ENCODE measurements at places on chromosomes 11 and 22.

DNA sequence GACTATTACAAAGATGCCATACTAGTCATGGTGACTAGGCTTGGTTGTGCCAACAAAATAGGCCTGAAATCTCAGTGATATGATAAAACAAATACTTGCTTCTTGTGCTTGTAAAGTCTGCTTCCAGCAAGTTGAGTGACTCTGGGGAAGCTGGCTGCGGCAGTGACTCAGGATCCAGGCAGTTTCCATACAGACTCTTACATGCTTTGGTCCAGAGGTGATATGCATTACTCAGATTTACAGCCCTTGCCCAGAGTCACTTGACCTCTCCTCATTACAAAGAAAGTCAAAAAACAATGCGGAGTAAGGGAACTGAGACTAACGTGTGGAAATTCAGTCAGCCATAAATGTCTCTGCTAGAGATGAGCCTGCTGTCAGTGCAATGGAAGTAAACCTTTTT is 387.5 kb downstream of the KCNA4 start:
- no peak for DNase-seq

GRCh38 chr11:4195909-4196308 is 101.3 kb downstream of the RRM1 start:
- no peak for DNase-seq

DNA sequence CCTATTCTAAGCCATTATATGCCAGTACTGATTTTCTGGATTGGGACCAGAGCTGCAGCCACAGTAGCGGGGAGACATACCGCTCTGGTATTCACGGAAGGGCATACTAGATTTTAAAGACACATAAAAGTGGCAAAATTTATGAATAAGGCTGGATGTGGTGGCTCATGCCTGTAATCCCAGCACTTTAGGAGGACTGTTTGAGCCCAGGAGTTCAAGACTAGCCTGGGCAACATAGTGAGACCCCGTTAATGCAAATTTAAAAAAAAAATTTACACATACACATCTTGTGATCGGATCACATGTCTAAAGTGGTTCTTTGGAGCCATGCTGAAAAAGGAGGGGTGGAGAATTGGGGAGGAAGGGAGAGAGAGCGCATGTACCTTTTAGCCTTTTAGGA is 9.0 kb downstream of the RPL27A start:
- no peak for DNase-seq

- DNase-seq: no peak
Observed at GRCh38 chr22:26939466-26939865, 282.1 kb downstream of the MIAT start.

DNA sequence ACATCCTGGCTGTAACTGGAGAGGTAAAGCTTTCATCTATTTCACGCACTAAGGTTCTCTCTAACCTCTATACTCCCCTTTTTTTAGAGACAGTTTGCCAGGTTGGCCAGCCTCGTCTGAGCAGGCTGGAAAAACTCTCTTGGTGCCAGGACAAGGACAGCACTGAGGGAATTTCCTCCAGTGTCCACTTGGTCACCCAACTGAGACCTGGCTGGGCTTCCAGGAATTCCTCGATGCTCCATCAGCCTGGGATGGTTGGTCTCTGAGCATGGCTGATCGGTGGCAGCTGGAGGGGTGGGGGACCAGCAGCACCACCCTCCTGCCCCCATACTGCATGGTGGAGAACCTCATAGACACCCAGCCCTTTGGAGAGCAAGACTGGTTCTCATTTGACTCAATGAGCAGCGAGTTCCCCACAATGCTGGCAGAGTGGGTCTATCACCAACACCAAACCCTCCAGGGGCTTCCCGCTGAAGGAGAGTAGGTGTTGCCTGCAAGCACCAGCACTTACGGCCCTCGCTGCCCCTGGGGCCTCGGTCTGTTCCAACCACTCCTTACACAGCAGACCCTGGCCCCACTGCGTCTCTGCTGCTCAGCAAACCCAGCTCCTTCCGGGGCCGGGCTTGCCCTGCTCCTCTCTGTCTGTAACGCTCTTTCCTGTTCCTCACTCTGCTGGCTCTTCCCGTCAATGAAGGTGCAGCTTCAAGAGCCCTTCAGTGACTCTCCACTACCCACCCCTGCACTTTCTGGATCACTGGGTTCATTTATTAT is 122.2 kb downstream of the ST3GAL4 start:
- no peak for DNase-seq

GRCh38 chr11:61844909-61845565 is 16.9 kb downstream of the FADS2 start:
- no peak for DNase-seq

GRCh38 chr22:44407171-44407986 is 90.7 kb downstream of the RTL6 start:
- DNase-seq: no peak

GRCh38 chr11:121928597-121929580 is 187.1 kb downstream of the BLID start:
- DNase-seq: no peak

GRCh38 chr11:78223320-78223954 is 34.7 kb downstream of the USP35 start:
- DNase-seq: no peak

DNA sequence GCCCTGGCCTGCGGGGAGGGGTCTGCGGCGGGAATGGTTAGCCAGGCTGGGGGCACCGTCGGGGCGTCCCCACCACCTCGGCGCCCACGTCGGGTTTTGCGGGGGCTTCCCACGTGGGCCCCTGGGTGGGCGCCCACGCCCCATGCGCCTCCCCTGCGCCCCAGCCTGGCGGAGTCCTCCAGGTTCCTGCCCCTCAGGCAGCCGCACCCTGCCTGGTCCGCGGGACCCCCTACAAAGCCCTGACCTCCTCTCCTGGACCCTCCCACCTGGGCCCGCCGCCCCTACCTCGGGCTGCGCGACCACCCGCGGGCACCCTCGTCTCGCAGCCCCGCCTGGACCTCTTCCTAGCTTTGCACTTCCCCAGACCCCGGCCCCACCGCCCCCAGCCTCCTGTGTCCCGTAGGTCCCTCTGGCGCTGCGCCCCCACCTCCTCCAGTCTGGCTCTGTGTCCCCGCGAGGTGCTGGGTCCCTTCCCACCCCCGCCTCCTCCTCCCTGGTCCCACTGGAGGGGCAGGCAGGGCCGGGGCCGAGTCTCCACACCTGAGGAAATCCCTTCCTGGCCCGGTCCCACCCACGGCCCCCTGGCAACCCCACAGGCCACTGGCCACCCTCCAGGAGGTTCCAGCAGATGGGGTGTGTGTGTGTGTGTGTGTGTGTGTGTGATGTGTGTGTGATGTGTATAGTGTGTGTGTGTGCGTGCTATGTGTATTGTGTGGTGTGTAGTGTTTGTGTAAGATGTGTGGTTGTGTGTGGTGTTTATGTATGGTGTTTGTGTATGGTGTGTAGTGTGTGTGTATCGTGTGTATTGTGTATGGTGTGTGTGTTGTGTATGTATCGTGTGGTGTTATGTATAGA is 11.8 kb downstream of the PIM3 start:
- no peak for DNase-seq

- DNase-seq: no peak
Observed at GRCh38 chr11:12222055-12222792, 111.8 kb downstream of the MICAL2 start.

GRCh38 chr11:7892059-7892699 is 38.9 kb downstream of the OR10A6 start:
- DNase-seq: peak; percentile 62
